ENCODE measurements at places on chromosomes 3 and 15.

GRCh38 chr15:74800559-74801094 is 12.0 kb upstream of the LMAN1L start:
- no peak for DNase-seq

DNA sequence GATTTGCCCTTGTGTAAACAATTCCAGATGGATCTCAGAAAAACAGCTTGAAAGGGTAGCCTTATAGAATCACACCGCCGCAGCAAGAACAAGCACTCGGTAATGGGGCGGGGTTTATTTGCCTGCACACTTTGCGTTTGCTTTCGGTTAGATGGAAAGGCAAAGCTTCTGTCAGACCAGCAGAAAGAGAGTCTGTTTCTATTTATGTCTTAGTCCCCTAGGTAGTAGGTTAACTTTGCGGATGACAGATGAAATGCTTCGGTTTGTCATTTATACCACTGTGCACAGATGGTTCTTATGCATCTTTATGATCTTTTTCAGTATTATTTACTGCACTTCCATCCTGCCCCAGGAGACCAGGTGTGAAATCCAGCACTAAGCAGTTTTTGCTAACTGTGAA is 62.2 kb downstream of the PYDC2 start:
- DNase-seq = no peak

- no peak for DNase-seq
Observed at GRCh38 chr3:128351546-128351945, 115.1 kb downstream of the DNAJB8 start.

DNA sequence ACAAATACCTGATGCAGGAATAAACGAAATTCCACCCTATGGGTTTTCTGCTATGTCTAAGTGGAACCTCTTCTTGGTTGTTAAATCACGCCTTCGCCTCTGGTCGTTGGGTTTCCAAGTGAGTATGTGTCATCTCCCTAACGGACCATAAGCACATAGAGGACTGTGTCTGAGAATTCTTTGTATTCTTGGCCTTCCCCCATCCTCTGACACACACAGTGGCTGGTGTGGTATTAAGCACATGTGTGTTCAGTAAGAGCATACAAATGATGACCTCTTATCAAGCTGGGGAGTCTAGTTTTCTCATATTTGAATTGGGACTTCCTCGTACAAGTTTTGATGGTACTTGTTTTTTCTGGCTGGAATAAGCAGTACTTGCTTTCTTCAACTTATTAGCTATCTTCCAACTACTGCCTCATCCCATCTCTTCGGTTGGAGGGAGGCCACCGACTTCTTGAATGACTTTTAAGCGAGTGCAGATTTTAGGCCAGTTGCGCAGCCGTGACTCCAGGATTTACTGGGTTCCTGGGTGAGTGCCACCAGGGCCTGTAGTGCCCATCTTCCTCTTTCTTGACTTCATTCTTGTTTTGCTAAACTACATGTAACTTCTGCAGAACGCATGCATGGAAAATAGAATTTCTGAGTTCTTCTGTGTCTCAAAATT is 240.2 kb downstream of the ADAMTS17 start:
- DNase-seq = no peak

- no peak for DNase-seq
Observed at GRCh38 chr3:193564012-193564411, 9.3 kb upstream of the ATP13A4 start.

DNA sequence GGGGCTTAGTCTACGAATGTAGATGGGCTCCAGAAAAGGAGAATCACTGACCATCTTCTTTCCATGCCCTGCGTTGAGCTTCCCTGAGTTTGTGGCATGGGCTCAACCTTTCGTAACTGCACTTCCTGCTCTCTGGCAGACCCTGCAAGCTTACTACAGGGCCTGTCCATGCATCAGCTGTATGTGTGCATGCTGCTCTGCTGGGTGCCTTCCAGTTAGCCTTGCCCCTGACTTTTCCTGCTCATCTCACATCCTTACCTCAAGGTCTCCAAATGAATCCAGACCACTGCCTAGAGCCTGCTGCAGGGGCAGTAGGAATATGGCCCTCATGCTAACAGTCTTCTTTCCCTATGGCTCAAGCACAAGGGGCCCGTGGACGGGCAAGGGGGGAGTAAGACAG is 2.0 kb upstream of the TF start:
- DNase-seq = no peak

- no peak for DNase-seq
Observed at GRCh38 chr3:66469220-66469640, 31.6 kb downstream of the LRIG1 start.

DNA sequence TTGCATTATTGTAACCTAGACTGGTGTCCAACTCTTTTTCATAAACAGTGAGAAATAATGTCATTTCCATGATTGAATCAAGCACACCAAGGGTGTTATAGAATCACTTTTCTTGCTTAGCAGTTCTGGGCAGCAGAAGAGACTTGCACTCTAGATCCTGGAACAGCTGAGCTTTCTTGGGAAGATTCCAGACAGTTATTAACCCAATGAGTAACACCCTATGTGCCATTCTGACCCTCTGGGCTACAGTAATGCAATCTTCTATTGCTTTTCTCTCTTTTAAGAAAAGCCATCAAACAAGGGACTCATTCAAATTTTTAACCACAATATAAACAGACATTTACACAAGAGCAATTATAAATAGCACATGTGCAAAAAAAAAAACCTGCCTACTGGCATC is 39.3 kb upstream of the USP3 start:
- DNase-seq = peak; percentile 42

- DNase-seq = peak; percentile 90
Observed at GRCh38 chr15:62896969-62897486, 145.5 kb upstream of the TPM1 start.

DNA sequence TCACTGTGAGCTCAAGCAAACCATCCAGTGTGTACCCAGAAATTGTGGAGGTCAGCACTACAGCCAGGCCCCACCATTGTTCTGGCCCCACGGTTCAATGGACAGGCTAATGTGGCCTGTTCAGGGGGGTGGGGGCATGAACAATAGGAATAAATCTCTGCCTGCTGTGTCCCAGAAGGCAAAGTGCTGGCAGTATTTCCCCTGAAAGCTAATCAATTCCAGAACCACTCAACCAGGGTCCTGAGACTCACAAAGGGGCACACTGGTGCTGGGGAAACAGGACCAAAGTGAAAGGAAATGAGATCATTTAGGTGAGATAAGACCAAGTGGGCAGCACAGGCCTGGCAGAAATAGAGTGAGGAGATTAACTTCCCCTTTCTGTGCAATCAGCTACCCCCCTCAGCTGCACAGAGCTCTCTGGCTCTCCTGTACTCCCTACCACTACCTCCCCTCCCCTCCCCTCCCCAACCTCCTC is 11.5 kb downstream of the CRYGS start:
- DNase-seq = no peak

- no peak for DNase-seq
Observed at GRCh38 chr3:61297821-61298220, 46.6 kb upstream of the FHIT start.

- DNase-seq = no peak
Observed at GRCh38 chr3:180913581-180914404, 1.3 kb downstream of the FXR1 start.

GRCh38 chr3:141184430-141184829 is 47.2 kb upstream of the PXYLP1 start:
- DNase-seq = no peak

DNA sequence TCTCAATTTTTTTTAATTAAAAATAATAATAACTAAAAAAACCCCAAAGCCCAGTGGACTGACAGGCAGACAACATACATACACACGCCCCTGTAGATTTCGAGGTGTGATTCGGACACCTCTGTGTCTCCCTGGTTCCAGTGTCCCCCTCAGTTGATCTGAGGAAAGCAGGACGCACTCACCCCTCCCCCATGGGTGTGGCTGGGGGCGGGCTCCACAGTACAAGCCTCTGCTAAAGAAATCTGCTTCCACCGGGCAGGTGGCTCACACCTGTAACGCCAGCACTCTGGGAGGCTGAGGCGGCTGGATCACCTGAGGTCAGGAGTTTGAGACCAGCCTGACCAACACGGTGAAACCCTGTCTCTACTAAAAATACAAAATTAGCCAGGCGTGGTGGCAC is 33.8 kb upstream of the BLM start:
- no peak for DNase-seq
